ENCODE measurements at places on chromosomes 13 and 19.

DNA sequence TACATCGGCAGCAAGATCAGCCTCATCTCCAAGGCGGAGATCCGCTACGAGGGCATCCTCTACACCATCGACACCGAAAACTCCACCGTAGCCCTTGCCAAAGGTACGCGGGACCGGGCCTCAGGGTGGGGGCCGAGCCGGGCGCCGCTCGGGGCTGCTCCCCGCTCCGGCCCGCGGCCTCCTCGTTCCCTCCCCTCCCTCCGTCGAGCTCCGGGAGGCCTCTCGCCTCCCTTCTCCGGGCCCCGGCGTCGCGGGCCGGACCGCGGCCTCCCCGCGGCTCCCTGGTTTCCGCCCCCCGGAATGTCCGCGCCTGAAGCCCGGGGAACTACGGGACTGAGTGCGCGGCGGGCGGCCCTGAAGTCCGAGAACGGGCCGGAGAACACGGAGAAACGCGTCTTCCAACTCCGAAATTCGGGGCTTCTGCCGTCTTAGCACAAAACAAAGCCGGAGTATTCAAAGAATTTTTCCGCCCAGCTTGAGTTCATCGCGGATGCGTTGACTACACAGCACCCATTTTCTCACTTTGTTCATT is 423 bp downstream of the LSM14A start:
- DNase-seq: no peak

DNA sequence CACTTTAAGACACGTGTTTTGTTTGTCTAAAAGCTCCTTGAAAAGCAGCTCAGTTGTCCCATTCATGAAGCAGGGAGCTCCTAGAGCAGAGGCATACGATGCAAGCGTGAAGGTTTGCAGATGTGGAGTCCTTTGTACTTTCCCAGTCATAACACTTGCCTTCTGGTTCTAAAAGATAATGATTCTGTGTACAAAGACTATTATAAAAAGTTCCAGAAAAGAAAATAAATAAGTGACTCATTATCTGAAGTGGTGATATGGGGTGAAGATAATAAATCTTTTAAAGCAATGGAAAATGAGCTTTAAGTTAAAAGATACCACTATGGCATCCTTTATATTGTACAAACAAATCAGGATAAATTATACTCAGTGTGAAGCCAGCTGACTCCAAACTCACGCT is 569.9 kb downstream of the MYO16 start:
- no peak for DNase-seq

- DNase-seq: no peak
Observed at GRCh38 chr19:46782355-46783019, 5.9 kb downstream of the SLC1A5 start.

- DNase-seq: no peak
Observed at GRCh38 chr19:49888510-49888824, 8.2 kb downstream of the IL4I1 start.

- no peak for DNase-seq
Observed at GRCh38 chr13:102877303-102877702, 31.5 kb downstream of the ERCC5 start.

DNA sequence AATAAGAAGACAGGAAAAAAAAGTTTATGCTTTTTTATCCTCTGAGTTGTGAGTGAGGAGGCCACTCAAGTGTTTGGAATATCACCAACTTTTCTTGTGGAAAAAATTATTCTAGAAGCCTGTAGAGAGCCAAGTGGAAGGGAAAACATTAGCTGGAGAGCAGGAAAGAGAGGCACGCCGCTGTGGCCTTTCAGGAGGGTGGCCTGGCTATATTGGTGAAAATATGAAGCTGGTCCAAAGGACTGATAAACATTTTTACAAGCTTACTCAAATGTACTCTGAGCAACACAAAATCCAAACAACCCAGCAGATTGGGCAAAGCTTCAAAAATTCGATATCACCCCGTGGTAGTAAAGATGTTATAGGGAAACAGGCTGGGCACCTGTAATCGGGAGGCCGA is 2.3 kb upstream of the EIF3G start:
- DNase-seq: no peak

DNA sequence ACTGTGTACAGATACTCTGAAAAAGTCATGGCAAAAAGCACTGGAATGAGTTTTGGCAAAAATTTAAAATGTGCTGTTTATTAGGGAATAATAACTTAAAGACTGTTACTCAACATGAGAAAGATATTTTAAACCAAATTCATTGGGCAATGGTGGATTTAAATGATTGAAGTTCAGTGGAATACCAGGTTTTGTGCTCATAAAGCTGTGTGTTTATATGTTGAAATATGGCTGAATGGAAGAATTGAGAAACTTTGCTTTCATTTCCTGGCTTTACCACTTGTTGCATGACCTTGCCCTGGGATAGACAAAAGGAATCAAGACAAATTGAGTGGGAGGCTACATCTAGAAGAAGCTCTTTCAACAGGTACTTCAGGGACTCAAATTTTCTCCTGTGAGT is 246.4 kb downstream of the GPC5 start:
- no peak for DNase-seq

Data from head of caudate nucleus (tissue), 42 donors.